ENCODE measurements at places on chromosomes 7 and 10.

- DNase-seq, result no peak
Observed at GRCh38 chr10:49627644-49628247, 13.9 kb downstream of the CHAT start.

DNA sequence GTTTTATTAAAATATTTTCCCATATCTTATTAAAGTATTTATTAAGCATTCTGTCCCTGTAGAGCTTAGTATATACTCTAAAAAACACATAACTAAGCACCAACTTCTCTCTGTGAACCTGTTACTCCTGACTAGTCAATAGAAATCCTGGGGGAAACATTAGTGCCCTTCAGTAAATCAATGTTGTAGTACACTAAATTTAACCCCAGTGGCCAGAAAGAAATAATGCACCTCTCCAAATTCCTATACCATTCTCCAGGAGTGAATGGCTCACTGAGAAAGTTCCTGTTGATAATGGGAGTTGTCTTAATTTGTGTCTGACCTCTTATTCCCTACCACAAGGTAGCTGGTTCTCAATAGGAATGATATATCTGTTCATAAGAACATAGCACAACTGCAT, 188.2 kb downstream of the SEMA3D start:
- DNase-seq, result no peak

- DNase-seq, result no peak
Observed at GRCh38 chr7:95980167-95980566, 207.8 kb downstream of the DYNC1I1 start.

DNA sequence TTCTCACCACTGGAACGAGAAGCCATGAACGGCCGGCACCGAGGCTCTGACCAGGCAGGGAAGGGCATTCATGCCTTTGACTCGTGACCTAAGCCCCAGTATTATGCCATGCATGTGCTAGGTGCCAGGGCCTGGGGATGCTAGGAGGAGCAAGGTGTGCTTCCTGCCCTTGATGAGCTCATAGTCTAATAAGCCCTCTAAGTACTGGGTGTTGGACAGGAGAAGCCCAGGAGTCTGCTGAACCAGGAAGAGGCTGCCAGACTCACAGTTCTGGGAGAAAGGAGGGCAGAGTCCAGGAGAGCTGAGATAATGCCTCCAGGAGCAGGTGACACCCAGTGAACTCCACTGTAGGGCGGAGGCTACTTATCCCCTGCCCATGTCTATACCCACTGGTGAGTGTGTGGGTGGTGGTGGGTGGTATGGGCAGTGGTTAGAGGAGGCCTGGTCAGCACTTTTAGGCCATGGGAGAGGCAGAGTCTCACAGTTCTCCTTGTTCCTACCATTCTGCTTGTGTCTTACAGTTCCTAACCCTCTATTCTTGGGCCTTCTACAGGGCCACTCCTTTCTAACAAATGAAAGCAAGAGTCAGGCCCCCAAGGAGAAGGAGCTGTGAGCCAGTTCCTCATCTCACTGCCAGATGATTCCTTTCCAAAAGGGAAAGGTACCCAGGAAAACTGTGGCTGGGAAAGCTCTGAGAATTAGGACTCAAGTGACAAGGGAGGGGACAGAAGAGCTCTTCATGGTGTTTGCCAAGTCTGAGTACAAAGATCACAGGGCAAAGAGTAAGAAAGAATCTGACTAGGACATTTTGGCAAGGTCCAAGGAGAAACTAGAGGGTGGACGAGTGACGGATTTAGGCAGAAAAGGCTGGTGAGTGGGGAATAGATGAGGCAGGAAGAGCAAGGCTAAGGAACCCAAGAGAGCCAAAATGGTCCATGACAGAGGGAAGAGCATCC, 3.6 kb upstream of the MXI1 start:
- no peak for DNase-seq

DNA sequence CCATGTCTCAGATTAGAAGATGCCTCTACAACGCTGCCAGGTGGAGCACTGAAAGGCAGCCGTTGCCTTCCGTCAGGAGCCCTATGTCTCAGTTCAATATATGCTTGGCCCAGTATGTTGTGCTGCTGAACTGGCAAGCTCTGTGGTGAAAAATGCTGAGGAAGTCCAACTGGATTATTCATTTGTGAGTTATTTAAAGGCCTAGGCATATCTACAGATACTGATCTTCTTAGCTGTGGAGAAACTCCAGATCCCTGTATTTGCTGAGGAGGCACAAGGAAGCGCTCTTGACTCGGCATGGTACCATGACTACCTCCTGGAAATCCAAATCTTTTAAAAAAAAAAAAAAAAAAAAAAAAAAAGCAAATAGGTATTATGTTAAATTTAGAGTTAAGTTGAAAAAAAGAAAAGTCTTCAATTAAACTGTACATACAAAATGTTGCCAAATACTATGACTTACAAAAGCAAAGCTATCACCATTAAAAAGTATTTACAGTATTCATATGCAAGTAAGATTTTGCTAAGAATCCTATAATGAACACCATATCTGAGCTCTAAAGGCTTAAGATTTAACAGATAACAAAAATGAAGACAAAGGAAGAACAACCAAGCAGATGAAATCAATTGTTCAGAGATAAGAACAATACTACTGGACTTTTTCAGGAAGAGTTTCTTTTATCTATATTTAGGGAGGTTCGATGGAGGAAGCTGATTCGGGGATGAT, 152.4 kb downstream of the GALNT11 start:
- DNase-seq, result no peak

DNA sequence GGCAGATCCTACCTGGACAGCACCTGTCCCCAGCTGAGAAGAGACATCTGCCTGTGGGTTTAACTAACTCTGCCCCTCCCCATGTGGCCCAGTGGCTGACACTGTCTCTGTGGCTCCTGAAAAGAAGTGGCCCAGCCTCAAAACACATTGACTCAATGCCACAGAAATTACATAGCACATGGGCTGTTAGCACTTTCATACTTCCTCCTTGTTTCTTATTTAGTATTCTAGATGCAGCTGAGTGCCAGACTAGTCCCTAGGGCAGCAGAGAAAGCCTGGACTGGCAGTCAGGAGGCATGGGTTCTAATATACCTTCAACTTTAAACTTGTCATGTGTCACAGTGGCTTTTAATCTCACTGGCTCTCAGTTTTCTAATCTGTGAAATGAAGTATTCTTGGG, 171.0 kb downstream of the TRIL start:
- no peak for DNase-seq
